ENCODE measurements at places on chromosomes 6 and 20.

- no peak for DNase-seq
Measured at GRCh38 chr6:40331545-40331944, 255.6 kb downstream of the LRFN2 start.

DNA sequence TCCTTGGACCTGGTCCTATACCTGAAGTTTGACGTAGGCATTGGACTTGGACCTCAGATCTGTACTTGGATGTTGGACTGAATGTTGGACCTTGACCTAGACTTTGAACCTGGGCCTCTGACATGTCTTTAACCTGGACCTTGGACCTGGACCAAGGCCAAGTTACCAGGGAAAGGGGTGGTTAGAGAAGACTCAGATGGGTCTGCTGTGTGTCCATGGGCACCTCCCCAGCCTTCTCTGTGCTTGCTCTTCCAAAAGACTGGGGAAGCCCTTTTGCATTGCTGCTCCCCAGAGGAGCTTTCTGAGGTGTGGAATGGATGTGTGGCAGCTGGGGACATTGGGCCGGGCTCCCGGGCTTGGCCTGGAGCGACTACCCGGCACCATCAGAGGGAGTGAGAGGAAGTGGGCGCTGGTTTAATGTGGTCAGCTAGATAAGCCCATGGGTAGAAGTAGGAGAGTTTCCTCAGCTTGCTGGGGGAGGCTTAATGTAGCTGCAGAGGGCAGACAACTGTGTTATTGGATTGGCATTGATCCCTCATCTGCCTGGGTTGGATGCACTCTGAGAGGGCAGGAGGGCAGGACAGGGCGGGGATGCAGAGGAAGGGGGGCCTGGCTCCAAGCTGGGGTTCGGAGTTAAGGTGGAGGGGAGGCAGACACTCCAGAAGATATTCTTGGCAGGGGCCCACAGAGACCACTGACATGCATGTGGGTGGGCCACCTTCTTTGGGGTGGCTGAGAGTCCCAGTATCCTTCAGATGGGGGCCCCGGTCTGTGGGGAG, 4.2 kb downstream of the SCRT2 start:
- DNase-seq, result no peak

GRCh38 chr20:25532971-25533391, 52.4 kb downstream of the NINL start:
- DNase-seq, result no peak

GRCh38 chr6:41720262-41720620, 15.2 kb downstream of the TFEB start:
- no peak for DNase-seq

DNA sequence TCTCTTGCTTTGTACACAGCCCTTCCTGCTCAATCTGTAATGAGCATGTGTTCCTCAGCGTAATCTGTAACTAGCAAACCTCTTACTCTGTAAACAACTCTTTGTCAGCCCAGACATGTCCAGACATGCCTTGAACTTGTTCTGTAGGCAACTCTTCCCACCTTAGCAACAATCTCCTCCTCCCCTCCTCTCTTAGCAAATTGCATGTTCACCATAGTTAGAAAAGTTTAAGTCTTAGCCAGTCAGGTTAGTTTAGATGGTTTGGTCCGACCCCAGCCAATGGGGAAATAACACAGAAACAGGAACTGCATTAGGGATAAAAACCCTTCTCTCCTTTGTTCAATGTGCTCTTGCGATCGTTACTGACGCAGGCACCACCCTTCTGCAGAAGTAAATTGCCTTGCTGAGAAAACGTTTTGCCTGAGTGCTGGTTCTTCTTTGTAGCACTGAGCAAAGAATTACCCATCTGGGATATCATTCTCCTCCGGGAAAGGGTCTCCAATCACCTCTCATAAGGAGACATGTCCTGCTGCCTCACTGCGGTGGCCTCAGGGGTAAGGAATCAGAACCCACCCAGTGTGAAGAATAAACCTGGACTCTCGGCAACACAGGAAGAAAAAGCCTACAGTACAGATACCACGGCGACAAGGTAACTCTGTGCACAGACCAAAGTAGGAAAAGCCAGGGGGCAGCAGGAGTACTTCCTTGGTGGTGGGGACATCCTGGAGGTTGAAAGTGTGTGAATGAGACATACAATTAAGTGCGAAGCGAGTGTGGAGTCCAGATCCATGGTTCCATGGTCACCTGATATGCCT, 26.2 kb downstream of the PLN start:
- no peak for DNase-seq

DNA sequence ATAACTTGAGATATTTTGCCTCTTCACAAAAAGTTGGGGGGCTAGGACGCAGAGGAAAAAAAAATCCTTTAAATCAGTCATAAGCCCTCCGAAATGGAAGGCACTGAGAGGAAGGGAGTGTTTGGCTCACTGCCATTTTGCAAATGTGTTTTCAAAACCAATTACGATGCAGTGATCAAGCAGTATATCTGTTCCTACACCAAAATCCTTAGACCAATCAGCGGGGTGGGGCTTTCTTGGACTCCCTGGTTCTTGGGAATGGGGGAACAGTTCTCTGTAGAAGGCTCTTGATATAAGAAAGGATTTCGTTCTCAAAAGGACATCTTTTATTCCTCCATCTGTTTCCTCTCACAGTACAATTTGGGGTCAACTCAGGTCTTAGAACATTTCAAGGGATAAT, 478.6 kb upstream of the JARID2 start:
- no peak for DNase-seq

Data from T-cell (primary cell).